ENCODE measurements at places on chromosomes 2 and 18.

- DNase-seq = no peak
Measured at GRCh38 chr2:55743583-55743982, 49.9 kb upstream of the PNPT1 start.

- no peak for DNase-seq
Measured at GRCh38 chr18:60021556-60021955, 121.8 kb downstream of the PMAIP1 start.

DNA sequence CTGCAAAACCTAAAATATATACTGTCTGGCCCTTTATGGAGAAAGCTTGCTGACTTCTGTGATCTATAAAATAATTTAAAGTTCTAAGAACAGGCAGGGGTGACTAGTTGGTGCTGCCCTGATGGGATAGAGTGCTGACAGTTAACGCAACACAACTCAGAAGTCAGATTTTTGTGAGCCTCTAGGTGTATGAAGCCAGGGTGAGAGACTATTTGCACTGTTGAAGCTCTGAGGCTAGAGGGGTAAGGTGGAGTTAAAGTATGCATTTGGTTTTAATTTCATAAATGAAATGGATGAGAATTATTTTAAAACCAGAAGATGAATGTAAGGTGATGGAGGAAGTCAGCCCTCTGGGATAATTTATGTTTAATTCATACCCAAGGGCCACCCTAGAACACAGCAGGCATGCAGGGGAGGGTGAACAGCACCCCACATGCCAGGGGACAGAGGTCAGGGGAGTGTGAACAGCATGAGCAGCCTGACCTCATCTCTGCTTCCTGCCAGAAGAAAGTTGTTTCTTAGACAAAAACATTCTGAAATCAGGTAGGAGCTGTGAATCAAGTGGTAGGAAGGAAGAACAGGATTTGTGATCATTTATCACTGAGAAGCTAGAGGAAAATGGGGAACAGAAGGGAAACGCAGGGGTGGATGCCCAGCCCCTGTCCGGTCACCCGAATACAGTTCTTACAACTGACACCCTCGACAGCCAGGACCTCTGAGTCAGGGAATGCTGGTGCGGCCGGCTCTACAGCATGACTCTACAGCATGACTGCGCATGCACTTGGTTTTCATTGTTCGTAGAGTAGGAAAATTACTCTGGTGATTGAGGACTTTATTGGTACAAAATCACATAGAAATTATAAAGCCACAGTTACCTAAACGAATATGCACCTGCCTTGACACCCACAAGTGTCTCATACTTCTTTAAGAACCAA is 93.1 kb downstream of the MBP start:
- DNase-seq = no peak

DNA sequence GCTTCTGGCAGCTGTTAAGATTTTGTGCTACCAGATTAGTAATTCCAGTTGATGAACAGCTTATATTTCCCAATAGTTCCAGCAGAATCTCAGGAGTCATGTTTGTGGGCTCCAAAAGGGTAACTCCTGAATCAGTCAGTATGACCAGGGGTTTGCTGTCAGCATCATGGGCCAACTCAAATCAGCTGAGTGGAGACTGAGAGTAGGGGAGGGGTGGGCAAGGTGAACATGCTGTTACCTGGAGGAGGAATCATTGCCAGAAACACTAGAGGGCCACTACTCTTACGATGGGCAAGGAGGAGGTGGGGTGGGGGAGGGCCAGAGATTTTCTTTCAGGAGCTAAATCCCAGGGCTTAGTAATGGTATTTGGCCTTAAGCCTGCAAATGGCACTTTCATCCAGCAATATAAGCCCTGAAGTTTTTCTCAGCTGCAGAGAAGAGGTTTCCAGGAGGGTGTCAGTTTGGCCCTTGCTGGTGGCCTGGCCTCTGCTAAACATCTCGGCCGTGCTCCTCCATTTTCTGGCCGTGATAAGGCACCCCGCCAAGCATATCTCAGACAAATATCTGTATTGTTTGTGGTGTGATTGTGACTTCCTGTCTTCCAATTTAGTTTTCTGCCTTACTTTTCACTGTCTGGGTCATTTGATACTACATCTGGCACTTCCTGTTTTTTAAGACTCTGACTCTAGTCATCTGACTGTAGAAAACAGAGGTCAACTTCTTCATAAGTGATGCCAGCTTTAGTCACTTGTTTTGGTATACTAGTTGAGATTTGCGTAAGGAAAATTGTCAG is 120.5 kb upstream of the CXCR4 start:
- DNase-seq = peak; percentile 35

DNA sequence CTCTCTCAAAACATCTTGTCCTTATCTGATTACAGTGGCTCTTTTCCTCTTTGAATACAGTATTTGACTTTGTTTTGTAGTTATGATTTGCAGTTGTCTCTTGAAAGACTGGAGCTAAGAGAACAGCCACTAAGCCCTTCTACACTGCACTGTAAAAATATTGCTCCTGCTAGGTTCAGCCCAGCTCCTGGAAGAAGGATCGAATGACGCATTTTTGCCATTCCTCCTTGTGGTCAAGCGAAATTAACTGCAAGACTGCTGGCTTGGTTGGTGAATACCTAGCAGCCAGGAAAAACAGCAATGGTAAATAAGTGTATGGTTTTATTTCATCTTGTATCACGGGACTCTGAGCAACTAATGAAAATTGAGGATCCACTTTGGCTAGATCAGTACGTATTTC is 407.8 kb upstream of the CDH2 start:
- no peak for DNase-seq

DNA sequence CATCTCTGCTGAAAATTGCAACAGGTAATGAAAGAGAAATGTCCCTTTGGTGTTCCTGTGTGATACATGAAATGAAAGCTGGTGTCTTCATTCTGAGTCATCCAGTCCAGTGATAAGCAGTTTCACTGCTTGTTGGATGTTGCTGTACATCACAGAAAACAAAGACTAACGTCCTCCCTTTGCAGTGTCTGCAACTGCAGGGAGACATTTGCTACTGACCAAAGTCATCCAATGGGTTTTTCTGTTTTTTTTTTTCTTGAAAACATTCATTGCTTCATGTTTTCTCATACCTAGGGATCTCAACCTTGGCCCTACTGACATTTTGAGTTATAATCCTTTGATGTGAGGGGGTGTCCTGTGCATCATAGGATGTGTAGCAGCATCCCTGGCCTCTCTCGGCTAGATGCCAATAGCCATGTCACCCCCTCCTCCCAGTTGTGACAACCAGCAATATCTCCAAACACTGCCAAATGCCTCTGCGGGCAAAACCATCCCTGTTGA is 63.6 kb upstream of the FZD5 start:
- no peak for DNase-seq

DNA sequence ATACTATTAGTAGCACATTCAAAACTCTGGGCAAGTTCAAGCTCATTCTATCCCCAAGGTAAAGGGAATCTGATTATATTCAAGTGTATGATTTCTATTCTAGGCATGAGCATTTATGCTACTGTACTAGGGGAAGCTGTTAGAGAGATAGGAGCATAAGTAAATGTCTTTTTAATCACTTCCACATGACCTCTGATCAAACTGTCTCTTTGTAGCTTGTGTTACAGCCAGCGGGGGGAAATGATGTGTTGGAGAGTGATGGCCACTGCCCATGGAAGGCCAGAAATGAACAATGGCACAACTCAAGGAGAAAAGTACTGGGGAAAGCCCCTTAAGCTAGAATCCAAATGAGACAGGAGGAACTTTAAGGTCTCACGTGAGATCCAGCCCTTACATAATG is 894.9 kb upstream of the CDH2 start:
- no peak for DNase-seq

DNA sequence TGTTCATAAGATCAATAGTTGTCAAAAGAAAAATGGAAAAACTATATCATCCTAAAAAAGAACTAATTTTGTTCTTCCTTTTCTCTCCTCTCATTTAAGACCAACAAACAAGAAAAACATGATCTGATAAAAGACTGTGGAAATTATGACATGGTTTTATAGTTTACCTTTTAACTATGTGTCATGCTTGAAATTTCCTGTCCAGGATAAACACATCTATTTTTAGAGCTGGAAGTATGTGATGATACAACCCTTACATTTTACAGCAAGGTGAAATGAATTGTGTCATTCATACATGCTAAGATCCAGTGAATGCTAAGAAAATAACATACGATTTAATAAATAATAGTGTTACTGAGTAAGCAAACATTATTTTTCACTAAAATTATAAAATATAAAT is 89.9 kb downstream of the GULP1 start:
- no peak for DNase-seq

GRCh38 chr18:67239826-67240225 is 276.7 kb downstream of the DSEL start:
- no peak for DNase-seq

DNA sequence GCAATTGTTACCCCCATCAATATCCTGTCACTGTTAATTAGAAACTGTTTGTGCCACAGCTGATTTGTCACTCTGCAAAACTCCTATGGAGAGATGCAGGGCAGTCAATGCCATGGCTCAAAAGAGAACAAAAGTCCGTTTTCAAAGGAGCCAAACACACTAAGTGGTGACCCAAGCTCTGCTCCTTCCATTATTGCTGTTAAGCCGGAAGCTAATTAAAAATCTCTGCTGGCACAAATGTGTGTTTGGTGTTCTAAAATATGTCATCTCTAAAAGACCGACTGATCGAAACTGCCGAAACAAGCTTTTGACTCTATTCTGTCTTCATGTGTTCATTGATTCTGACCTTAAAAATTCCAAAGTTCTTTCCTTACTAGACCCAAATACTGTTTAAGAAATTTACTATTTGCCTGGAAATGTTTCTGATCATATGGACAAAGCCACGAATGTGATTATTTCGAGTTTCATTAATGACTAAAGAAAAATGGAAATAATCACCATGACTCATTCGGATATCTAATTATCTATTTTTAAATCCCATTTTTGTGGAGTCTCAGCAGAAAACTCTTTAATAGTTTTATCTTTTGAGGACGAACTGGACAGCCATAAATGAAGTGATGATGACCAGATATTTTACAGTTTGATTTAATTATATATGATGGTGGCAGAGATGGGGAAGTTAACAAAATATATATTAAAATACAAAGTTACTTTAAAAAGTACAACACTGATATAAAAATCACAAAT is 287.6 kb downstream of the SOCS6 start:
- DNase-seq = no peak

- DNase-seq = no peak
Measured at GRCh38 chr2:129396980-129397599, 582.4 kb upstream of the RAB6C start.

GRCh38 chr18:22189449-22190166 is 20.2 kb downstream of the GATA6 start:
- no peak for DNase-seq

DNA sequence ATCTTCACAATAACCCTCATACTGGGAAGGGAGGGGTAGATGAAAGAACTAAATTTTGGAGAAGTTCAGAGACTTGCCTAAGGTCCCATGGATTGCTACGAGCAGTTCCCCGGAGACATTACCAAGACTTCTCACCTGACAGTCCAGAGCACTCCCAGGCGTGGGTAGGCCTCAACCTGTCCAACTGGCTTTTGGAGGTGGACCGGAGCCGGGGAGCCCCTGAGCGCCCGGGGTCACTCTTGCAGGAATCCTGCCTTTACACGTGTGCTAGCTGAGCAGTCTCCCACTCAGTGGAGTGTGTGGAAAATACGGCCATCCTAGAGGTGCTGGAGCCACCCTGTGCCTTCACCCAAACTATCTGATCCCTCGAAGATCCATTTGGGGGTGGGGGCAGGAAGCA is 8.0 kb downstream of the POMC start:
- no peak for DNase-seq
